ENCODE measurements at places on chromosomes 13 and 19.

DNA sequence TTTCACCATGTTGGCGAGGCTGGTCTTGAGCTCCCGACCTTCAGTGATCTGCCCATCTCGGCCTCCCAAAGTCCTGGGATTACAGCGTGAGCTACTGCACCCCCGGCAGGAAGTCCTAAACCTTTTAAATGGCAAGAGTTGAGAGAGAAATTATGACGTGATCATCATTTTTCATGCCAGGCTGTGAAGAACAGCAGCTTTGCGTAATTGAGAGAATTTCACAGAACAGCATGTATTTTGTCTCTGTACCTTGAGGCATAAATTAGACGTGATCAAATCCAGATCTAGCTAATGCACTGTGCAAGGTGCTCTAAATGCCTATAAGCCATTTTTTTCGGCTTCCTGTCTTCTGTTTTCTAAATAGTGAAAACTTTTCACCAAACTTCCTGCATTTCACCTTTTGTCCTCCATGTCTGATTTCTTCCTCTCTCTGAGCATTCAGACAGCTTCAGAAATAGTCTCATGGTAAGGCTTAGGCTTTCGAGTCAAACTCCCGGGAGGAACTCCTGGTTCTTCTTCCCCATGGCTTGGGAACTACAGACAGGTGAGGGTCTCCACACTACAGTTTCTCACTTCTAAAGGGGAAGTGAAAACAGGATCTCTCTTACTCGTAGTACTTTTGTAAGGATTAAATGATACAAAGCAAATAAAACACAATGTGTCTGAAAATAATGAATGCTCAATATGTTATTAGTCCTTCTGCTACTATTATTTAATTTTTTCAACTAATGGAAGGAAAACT lies 51.0 kb downstream of the WDFY2 start:
- no peak for DNase-seq

GRCh38 chr13:32086791-32087441 lies 55.3 kb downstream of the FRY start:
- no peak for DNase-seq

DNA sequence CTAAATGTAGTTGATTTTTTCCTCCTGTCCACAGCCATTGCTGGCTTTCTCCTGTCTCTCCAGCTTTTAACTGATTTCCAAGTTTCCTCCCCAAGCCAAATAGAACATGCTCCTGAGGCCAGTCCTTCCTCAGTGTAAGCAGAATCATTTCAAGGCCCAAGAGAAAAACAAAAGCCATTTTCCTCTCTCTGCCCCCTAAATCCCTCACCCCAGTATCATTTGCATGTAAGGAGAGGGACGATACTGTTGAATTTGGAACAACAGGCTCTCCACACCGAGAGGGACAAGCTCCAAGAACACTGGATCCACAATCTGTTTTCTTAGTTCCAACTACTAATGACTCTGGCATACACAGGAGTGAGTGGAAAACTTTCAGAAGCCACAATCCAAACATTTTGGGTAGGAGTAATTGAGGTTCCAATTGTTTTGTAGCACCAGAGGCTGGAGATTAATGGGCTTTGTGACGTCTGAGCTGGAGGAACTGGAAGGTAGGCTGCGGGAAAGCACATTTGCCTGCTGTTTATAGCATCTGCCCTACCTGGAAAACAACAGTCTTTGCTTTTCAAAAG lies 156.8 kb downstream of the FLT1 start:
- no peak for DNase-seq

DNA sequence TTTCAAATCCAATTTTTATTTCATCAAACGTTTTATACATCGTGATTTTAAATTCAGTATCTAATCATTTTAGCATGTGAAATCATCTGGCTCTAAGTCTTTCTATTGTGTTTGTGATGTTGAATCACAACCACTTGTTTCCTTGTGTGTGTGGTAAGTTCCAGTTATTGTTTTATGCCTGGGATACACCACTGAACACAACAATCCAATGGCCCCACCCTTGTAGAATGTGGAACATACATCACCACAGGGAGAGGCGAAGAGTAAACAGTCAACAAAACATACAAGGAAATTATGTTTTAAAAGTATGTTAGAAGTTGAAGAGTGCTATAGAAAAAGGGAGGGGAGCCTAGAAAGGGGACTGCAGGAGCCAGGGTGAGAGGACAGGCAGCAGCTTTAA lies 100.5 kb downstream of the EPSTI1 start:
- DNase-seq: no peak

DNA sequence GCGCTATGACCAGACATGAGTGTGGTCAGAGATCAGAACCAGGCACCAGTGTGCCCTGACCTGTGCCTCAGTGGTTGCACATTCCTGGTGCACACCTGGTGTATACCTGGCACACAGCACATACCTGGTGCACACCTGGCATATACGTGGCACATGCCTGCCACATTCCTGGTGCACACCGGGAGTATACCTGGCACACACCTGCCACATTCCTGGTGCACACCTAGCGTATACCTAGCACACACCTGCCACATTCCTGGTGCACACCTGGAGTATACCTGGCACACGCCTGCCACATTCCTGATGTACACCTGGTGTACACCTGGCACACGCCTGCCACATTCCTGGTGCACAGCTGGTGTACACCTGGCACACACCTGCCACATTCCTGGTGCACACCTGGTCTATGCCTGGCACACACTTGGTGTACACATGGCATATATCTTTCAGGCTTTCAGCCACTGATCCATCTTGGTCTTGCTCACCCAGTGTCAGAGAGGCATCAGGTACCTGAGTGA lies 61.3 kb upstream of the ADGRL1 start:
- no peak for DNase-seq

DNA sequence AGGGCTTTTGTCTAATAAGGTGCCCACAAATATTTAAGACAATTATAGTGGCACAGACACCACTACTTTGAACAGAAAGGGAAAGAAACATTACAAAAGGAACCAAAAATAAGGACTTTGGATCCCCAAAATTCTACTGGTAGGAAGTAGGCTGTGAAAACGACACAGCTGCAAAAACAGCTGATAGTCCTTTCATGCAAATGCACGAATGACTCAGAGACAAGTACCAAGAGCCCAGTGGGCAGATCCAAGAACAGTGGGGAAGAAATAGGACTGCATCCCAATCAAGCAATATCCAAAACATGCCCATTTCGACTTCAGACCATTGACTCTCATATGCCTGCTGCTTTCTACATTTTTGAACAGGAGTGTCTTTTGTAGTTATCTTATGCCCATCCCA lies 269.4 kb upstream of the NBEA start:
- DNase-seq: no peak

GRCh38 chr19:44807162-44807561 lies 1.7 kb upstream of the BCAM start:
- no peak for DNase-seq

DNA sequence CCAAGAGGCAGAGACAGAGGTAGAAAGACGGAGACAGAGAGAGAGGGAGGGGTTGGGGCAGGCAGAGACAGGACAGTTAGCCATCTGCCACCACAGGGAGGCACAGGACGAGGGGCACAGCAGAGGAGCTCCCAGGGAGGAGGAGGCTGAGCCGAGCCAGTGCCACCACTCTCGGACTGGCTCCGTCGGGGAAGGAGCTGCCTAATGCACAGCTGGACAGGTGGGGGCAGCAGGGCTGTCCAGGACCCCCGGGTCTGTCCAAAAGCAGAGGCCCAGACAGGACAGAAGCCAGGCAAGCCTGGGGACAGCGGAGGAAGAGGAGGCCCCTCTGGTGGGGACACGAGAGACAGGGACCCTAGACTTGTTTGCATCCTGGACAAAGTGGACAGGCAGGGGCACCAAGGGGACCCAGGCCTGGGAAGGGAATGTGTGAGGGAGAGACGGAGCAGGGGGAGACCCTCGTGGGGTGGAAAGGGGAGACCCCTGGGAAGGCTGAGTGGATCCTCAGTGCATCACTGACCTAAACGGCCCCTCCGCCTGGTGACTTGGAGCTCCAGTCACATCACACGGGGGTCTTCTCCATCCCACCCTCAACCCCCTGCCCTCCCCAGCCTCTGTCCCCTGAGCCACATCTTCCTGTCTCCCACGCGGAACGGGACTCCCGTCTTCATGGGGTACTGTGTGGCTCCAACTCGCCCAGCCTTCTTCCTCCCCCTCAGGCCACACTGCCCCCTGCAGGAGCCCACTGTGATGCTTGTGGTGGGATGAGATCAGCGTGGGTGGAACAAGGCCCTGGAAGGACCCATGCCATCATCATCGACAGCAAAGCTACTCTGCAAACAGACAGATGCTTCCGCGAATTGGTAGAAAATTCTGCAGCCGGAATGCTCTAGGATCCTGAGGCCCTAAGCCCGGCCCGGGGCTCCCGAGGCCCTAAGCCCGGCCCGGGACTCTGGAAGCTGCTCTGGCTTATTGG lies 915 bp downstream of the F10 start:
- DNase-seq: no peak

DNA sequence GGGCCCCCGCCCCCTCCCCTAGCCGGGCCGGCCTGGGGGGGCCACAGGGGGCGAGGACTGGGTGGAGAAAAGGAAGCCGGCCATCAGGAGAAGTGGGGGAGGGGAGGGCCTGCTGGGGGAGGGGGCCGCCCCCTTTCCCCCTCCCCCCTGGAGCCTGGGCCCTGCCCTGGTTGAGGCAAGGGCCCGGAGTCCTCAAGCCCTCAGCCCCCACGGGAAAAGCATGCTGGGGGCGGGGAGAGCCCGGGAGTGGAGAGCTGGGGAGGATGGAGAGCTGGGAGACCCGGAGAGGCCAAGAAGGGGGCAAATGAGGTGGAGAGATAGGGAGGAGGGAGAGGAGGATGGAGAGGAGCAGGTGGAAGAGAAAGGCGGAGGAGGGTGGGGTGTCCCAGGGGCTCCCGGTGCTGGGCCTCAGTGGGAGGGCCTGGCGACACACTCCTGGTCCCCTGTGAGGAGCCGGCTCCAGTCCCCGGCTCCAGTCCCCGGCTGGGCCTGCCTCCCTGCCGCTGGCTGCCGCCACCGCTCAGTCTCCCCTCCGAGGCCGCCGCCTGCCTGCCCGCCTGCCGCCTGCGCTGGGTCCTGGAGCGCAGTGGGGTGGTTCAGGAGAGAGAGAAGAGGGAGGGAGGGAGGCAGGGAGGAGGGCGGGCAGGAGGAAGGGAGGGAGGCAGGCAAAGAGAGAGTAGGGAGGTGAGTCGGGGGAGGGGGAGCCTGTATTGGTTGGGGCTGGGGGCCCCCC lies at the start of gene GRIK5:
Gene GRIK5 (minus strand): TSS at position 588 of the 733 bp plus-strand sequence. CDS start 4,436 bp downstream, outside the sequence.
- DNase-seq: no peak

DNA sequence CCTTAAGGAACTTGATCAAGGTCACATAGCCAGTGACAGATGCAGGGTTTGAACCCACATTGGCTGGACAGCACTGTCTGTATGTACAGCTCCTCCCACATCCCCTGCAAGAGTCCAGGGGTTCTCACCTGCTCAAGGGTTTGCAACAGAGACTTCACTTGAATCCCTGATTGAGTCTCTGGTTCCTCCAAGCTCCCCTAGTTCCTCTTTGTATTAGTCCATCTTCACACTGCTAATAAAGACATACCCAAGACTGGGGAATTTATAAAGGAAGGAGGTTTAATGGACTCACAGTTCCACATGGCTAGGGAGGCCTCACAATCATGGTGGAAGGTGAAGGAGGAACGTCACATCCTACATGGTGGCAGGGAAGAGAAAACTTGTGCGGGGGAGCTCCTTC lies 72.8 kb upstream of the CLDN10 start:
- DNase-seq: no peak

DNA sequence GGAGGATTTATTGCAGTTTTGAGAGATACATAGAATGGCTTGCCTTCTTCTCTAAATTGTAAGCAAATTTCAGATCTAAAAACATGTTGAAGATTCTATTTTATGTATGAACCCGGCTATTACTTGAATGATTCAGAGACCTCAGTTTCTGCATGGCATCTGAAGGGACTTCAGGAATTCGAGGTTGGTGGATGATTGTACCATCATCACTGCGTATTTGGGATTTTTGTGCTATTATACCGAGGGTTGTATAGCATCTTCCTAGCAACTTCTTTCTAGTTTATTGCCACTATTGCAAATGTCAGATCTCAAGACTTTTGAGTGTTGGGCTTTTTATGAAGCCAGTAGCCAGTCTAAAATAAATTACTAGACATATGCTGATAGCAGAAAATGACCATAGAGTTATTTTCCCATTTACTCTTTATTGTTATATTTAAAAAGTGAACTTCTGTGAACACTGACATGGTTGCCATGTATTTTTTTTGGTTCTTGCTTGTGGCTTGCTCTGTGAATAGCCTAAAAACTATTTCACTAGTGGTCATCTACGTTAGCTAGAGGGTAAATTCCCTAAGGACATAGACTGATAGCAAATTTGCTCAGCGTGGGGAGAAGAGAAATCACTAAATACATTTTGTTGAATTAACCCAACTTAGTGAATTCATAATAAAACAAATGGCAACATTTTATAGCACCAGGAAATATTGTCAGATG lies 70.6 kb upstream of the KLF12 start:
- DNase-seq: no peak

- DNase-seq: no peak
These were observed 8.6 kb downstream of the TNPO2 start for GRCh38 chr19:12715102-12715501.

DNA sequence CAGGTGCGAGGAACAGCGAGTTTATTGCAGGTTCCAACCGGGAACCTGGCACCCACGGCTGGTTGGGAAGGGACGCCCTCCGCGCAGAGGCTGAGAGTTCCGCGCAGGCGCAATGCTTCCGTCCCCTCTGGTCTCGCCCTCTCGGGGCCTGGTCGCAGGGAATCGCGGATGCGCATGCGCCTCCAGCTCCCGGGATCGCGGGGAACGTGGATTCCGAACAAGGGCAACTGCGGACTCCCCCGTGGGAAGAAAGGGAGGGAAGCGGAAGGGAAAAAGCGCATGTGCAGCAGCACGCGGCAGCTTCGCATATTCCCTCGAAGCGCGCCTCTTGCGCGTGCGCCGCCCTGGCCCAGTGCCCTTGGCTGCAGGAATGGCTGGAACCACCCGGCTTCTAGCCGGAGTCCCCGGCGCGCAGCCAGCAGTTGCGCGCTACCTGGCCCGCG lies 1.1 kb downstream of the TSSK6 start:
- DNase-seq: no peak

DNA sequence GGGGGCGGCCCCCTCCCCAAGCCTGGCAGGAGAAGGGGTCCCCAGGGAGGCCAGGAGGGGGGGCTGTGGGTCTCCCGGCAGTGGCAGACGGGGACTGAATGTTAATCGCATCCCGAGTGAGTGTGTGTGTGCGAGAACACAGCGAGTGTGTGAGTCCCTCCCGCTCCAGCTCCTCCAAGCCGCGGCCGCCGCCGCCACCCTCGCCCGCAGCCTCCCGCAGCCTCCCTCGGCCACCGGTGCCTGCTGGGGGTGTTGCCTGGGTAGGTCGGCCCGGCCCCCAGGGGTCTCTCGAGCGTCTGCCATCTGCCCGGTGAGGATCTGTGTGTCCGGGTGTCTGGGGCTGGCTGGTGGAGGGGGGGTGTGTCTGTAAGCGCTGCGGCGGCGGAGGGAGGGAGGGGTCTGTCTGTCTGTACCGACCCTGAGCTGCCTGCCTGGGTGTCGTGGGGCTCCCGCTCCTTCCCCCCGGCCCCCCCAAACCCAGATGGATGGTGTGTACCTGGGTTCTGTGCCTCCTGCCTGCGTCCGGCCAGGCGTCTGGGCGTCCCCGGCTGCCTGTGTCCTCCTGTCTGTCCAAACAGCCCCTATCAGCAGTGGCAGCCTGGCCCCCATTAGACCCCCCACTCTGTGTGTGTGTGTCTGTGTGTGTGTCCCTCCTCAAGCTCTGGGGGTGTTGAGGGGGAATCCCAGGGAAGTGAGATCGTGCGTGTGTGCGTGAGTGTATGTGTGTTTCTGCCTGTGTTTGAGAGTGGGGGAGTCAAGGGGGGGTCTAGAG lies at the start of gene GRIN2D:
Gene GRIN2D (plus strand): TSS at position 110 of the 772 bp plus-strand sequence. CDS start 4,725 bp downstream, outside the sequence.
- DNase-seq: no peak

- DNase-seq: no peak
These were observed 1024.3 kb downstream of the PCDH9 start for GRCh38 chr13:66205807-66206206.

GRCh38 chr19:43711751-43712355 lies 4.0 kb upstream of the IRGC start:
- DNase-seq: no peak

Data from neuronal stem cell (in vitro differentiated cells).